NCI-H1436 (cell line): ENCODE measurements at places on chromosomes 13 and 19.

- DNase-seq = no peak
Measured at GRCh38 chr13:40187324-40187795, 479.1 kb downstream of the FOXO1 start.

- no peak for DNase-seq
Measured at GRCh38 chr13:75347925-75348324, 134.0 kb downstream of the TBC1D4 start.

- no peak for DNase-seq
Measured at GRCh38 chr19:41939861-41940730, 11.8 kb upstream of the ERFL start.

- no peak for DNase-seq
Measured at GRCh38 chr13:29535663-29536655, 59.5 kb downstream of the SLC7A1 start.

GRCh38 chr13:27821566-27821965 lies 29.3 kb downstream of the GSX1 start:
- DNase-seq = no peak

GRCh38 chr13:85544756-85545155 lies 254.5 kb downstream of the SLITRK6 start:
- no peak for DNase-seq

DNA sequence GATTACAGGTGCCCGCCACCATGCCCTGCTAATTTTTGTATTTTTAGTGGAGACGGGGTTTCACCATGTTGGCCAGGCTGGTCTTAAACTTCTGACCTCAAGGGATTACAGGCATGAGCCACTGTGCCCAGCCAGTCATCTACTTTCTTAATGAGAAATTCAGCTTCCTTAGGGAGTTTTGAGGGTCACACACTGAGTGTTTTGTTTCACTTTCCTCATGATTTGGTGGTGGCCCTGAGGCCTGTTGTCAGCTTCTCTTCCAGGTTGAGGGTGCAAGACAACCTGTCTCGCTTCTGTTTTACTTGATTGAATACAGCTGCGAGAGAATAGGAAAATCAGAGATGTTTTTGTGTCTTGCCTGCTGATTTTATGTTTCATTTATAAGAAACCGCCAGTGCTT lies 9.9 kb downstream of the FRY start:
- no peak for DNase-seq

DNA sequence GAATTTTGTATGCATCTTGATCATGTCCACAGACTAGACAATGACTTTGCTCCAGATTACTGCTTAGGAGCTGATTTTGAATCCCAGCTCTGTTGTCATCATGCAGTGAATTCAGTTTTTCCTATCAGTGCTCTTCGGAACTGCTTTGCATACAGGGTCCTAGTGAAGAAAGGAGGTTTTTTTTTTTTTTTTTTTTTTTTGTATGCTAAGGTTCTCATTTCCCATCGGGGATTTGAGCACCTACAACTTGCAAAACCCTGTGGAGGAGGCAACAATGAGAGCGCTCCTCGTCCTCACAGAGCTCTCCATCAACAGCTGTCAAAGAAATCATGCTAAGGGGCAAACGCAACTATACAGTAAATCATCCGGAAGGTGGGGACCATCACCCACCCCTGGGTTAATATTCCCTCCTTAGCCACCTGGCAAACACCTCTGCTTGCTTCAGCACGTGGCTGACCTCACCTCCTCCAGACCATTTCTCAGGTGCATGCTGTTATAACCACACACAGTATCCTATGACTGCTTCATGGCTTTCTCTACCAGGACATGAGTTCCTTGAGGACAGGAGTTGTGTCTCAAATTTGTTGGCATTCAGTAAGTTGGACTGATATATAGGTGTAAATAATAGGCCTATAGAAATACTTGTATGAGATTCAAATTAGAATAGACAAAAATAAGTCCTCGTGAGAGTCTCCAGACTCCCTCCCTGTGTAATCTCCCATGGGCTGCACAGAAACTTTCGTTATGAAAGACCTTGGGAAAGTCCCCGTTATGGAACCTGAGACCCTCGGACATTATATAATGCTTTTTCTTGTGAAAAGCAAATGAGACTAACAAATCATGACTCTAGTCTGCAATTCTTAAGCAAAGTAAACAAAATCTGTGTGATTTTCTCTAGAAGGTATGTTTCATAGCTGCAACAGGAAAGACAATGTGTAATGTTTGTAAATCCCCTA lies 113.8 kb downstream of the KATNAL1 start:
- DNase-seq = no peak

DNA sequence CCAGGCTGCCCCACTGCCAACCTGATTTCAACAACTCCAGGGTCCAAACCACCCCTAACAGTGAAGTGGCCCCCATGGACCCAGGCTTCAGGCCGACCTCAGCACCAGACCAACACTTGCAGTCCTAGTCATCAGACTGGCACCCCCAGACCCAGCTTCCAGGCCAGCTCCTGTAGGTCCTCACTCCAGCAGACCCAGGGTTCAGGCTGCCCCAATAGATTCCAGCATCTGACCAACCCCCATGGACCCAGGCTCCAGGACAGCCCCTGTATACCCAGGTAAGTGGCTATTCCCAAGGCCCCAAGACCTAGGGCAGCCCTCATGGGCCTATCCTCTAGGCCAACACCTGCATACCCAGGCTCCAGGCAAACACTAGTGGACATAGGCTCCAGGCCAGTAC lies 193.8 kb upstream of the OBI1 start:
- DNase-seq = no peak

DNA sequence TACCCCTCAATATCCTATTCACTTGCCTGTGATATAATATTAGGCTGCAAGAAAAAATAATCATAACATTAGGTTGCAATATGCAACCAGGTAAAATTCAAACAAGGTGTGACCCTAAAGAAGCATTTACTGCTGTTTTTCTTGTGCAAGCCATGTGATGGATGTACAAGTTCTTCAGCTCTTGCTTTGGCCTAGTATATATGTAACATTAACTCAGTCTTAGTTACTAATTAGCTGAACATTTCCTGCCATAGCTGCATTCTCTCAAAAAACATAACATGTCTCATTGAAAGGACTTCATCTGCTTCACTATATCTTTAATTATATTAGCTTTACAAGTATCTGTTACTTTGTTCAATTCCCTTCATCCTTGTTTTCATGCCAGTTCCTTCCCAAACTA lies 406.8 kb upstream of the HTR2A start:
- DNase-seq = no peak

GRCh38 chr13:114068656-114069318 lies 63.6 kb downstream of the RASA3 start:
- no peak for DNase-seq

DNA sequence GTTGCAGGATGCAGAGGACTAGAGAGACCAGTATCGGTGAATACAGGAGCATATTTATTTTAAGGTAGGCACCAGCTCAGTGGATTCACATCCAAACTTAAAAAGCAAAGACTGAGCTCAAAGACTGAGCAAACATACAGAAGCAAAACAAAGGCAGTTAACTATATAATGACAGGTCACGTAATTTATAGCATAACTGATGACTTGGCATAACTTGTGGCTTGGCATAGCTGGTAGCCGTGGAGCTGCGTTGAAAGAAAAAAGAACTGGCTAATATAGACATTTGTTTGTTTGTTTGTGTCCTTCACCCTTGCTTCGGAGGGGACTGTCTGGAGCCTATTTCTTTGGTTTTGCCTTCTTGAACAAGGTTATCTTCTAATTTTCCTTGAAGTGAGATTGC lies 33.7 kb downstream of the ZNF493 start:
- no peak for DNase-seq

DNA sequence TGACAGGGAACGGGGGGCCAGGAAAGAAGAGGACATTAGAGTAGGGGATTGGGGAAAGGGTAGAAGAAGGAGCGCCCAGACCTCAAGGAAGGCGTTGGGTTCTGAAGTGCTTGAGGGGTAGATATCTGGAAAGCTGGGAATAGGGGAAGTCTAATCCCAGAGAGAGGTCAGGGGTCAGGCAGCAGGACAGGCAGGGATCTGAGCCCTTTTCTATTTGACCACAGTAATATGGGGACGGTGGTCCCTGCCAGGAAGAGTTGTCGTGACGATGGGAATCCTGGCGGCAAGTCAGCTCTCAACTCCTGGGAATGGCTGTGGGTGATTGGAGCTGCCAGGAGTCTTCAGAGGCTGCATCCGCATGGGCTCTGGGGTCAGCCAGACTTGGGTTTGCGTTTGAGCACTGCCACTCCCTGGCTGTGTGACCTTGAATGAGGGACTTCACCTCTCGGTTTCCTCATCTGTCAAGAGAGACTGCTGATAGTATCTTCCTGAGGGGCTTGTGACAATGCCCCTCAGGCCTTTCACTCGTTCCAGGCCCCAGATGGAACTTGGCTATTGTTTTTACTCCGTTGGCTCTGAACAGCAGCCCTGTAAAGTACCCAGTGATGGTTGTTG lies 1.3 kb downstream of the AP2A1 start:
- no peak for DNase-seq

- DNase-seq = no peak
Measured at GRCh38 chr19:1262623-1263123, 6.5 kb upstream of the CIRBP start.

DNA sequence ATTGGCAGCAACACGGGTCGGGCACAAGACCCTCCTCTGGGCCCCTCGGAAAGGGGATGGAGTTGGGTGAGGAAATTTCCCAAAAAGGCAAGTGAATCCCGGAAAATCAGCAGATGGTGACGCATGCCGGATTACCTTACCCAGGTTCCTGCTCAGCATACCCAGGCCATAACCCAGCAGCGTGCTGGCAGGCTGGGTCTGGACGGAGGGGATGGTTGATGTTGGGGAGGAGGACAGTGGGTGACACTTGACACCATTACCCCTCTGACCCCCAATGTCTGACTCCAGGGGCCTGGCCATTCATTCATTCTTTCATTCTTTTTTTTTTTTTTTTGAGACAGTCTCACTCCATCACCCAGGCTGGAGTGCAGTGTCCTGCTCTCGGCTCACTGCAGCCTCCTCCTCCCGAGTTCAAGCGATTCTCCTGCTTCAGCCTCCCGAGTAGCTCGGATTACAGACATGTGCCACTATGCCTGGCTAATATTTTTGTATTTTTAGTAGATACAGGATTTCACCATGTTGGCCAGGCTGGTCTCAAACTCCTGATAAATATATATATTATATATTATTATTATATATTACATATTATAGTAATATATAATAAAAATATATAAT lies 799 bp downstream of the PVR start:
- no peak for DNase-seq

DNA sequence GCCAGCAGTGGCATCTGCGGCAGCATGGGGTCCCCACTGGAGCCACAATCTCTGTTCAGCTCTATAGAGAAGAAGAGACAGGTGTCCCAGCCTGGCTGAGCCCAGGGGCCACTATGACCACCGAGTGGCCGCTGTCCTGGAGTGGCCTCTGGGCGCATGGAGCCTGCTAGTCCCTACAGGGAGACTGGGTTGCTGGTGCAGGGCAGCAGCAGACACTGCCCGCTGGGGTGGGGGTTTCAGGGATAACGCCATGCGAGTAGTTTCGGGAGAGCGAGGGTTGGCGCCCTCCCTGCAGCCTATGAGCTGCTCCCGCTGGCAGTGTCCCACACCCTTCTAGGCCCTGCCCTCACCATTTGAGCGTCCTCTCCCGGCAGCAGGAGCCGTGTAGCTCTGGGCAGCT lies 10.9 kb upstream of the TEKTIP1 start:
- DNase-seq = no peak

DNA sequence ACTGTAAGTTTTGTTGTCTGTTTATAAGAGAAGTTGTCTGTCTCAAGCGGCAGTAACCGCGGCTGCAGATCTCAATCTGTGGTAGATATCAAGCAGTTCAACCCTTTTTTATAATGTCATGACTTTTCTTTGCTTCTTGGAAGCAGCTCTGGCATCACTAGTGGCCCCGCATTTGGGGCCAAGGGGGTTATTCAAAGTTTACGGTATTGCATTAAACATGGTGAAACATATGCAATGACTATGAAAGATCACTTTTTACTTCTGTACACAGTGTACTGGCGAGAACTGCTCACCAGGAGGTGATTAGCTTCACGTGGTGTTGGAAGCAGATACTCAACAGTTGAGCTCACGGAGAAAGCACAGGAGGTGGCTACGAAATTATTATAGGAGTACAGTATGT lies 4.6 kb upstream of the FFAR3 start:
- no peak for DNase-seq
